ENCODE measurements at places on chromosomes 5 and 9. TPM values are rescaled to one million over a fixed set of nuclear protein-coding genes. Genes with fewer than 3 reads are reported as not detected.

Gene SMIM32
- total RNA-seq = not detected

Gene OR1J2
- total RNA-seq = not detected

Gene TMEM174
- not detected for total RNA-seq

Gene SPINK6
- total RNA-seq = 0.49 TPM

Gene NEUROG1
- total RNA-seq = not detected
